Stimulated activated CD8-positive, alpha-beta memory T cell treated with anti-CD3 and anti-CD28 coated beads, Interleukin-2, amount 100 ng/mL, for 1 hour (primary cell): ENCODE measurements at places on chromosomes 3 and 15.

DNA sequence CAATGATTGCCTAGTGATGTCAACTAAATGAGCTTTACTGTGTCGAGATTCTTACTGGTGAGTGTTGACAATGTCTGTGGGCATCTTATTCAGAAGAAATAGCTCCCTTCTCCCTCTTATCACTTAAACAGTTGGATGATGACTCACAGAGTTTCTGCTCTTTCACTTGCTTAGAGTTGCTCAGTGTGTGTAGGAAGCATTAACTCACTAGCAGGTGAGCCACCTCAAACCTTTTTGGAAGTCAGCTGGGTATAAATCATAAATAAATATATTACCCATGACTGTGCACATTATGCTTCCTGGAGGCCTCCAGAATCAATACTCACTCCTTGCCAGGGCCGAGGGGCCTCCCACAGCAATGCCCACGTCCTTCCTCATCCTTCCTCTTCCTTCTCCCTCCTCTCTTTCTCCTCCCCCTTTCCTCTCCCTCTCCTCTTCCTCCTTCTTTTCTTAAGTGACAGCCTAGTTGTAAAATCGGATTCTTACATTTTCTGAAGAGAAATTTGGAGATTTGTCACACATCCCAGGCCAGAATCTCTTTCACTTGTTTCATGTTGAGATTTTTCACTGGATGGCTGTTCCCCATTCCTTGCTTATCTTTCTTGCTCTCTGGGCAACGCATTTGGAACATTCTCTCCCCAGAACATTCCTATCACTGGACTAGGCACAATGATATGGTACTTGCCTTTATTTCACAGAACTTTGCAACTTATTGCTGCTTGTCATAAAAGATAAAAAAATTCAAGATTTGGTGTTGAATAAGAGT lies 17.5 kb downstream of the SHC4 start:
- DNase-seq: no peak

- DNase-seq: no peak
Observed at GRCh38 chr3:64642327-64643151, 45.3 kb downstream of the ADAMTS9 start.

DNA sequence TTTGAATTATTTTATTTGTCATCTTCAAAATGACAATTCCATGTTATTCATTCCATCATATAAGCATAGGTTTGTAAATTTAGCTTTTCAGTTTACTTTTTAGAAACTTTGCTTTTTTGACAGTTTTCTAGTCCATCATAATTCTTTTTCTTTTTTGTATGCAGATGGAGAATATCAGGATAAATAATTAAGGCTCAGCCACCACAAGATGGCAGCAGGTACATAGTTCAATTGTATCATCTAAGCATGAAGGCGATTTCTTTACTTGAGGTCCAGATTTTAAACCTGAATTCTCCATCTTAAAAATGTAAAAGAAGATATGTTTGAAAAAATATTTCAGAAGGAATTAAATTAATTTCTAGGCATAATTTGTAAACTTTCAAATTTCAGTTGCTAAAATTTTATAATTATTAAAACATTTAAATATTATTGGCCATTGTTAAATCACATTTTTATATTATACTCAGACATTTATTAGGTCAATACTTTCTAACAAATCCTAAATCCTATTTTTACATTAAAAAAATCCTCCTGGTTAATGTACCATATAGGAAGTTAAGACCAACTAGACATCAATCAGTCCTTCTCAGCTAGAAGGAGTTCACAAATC lies 15.1 kb downstream of the PLSCR5 start:
- DNase-seq: no peak

DNA sequence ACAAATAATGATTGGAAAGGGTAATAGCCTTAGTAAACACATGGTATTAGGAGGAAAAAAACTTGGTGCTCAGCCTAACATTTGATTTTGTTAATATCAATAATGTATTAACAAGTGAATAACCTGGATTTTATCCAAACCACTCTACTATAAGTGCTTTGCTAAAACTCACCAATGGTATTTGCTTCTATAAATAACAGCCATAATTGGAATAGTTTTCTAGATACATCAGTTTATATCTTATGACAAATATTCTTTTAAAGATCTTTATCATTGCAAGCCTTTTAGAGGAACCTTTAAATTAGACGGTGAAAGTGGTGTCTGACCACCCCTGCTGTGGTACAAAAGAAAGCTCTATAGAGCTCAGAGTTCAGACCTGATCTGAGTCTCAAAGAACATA lies 123.9 kb downstream of the SHOX2 start:
- DNase-seq: no peak

GRCh38 chr3:171846597-171846996 lies 3.4 kb downstream of the TMEM212 start:
- DNase-seq: no peak

DNA sequence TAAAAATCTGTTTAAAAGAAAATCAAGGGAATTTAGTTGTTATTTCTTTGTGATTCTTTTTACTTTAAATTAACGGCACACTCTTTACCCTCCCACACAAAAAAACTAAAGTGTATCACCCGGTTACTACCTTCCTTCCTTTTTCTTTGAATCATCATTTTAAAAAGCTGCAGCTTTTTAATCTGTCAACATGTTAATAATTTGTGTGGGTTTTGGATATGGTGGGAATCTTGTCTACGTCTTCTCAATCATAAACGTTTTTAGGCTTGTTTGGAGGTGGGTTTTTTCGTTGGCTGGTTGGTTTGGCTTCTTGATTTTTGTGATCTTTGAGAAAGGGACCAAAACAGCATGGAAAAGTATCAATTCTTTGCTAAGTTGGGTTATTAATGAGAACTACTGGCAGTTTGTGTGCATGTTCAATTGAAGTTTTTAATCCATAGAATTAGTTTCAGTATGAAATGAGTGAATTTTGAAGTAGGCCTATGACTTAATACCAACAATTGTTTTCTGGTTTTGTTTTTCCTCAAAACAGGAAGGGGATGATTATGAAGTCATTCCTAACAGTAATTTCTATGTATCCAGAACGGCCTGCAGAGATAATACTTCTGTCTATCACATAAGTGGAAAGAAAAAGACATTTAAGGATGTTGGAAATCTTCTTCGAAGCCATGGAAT lies 4.5 kb downstream of the SMC4 start:
- no peak for DNase-seq

DNA sequence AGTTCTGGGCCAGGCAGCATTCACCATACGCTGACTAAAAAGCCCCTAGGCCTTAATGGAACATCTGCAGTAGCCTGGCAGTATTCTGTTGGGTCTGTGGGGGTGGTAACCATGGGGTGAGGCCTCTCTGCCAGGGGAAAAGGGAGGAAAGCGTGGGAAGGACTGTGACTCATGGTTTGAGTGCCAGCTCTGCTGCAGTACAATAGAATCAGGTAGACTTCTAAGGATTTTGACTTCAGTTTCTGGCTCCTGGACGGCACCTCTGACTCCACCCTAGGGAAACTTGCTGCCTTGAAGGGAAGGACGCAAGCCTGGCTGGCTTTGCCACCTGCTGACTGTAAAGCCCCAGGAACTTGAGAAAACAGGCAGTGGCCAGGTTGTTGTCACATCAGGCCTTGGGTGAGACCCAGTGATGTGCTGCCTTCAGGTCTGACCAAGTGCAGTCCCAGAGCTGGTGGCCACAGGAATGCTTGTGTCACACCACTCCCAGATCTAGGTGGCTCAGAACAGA lies 148.6 kb downstream of the SUCNR1 start:
- DNase-seq: no peak

DNA sequence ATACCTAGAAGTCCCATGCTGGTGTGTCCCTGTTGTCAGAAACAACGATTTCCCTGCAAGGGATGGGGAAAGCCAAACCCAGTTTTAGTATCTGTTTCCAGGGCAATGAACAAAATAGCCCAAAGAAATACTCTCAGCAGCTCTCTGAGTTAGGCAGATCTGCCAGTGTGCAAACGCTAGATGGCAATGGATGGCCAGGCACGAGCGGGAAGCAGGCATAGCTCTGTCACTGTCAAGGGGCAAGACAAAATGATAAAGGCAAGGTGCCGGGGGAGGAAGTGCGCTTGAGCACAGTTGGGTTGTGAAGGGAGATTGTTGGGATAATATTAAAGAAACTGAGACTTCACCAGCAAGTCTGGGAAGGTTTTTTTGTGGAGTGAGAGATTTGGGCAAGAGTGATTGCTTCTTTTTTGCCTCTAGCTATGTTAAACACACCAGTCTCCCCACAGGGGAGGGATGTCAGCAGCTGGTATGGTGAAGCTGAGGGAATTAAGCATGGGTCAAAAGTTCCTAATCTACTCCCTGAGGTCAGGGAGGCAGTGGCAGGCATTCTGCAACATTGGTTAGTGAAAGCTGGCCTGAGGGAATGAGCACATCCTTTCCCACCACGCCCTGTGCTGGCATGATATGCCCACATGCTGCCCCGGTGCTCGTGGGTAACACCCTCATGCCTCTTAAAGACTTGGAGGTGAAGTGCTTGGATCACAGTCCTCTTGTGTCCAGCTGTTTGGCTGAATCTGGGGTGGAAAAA lies 117.5 kb downstream of the PDCD6IP start:
- no peak for DNase-seq

GRCh38 chr3:127800508-127800907 lies 21.8 kb downstream of the MGLL start:
- DNase-seq: no peak

GRCh38 chr3:27560484-27561056 lies 76.4 kb upstream of the SLC4A7 start:
- no peak for DNase-seq

- DNase-seq: no peak
Observed at GRCh38 chr15:101490922-101491733, 1.6 kb upstream of the PCSK6 start.

GRCh38 chr3:145952536-145952935 lies 208.4 kb downstream of the PLOD2 start:
- no peak for DNase-seq

DNA sequence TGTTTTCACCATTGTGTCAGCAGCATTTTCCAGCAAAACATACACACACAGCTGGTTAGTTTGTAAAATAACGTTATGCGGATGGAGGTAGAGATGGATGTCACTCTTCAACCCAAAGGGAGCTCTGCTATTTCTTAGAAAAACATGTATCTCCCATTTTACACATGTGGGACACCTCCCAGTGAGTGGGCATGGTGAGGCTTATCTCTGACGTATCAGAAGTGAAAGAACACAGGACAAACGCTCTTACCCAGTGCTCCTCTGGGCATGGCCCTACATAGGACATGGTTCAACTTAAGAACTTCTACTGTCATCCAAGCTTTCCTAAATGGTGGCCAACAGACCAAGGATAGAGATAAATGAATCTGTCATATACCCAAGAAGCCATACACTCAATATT lies 2.1 kb downstream of the FAM240A start:
- no peak for DNase-seq

DNA sequence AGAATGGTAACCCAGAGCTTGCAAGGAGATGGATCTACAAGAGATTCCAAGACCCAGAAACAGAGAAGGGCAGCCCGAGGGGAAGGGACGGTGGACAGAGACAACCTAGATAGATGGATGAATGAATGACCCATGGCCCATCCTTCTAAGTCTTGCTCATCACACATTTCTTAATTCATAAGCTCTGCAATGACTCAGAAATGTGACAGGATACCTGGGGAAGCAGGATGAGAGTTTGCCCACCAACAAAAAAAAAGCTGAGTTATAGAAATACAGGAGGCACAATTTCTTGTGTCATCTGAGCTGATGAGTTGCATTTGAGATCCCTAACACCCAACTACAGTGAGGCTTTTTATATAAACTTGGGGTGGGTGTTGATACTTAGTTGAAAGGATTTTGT lies 76.6 kb downstream of the CNTN3 start:
- no peak for DNase-seq

GRCh38 chr3:10563396-10563795 lies 58.0 kb upstream of the ATP2B2 start:
- DNase-seq: no peak

DNA sequence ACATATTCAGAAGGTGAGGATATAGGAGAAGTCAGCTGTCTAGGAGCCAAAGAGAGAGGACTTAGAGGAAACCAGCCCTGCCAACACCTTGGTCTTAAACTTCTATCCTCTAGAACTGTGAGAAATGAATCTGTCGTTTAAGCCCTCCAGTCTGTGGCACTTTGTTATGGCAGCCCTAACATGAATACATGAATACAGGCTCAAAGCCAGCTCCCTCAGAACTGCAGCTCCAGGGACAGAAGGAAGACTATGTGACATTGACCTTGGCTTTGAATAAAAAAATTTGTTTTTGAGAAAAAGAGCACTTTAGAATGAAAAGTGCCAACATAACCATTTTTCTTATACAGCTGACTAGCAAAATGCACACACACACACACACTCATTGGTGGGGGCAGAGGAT lies 110.9 kb upstream of the ATP2B2 start:
- DNase-seq: no peak

DNA sequence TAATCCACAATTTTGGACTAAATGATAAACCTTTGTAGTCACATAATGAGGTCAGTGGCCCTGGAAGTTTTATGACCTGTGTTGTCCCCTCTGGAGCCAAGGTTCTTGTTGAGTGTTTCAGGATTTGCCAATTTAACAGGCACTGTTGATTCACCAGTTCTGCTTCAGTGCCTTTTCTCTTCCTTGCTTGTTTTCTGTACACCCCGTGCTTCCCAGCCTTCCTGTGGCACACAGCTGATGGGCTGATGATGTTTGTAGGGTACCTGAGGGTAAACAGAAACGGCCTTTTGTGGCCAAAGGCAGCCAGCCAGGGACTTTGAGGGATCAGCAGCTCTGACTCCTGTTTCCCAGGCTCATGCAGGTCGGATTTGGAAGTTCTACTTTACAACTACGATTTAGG lies 13.3 kb downstream of the GYG1 start:
- no peak for DNase-seq

GRCh38 chr3:187013159-187013716 lies 82.9 kb downstream of the ST6GAL1 start:
- no peak for DNase-seq

- no peak for DNase-seq
Observed at GRCh38 chr3:184784731-184785500, 27.1 kb upstream of the VPS8 start.

DNA sequence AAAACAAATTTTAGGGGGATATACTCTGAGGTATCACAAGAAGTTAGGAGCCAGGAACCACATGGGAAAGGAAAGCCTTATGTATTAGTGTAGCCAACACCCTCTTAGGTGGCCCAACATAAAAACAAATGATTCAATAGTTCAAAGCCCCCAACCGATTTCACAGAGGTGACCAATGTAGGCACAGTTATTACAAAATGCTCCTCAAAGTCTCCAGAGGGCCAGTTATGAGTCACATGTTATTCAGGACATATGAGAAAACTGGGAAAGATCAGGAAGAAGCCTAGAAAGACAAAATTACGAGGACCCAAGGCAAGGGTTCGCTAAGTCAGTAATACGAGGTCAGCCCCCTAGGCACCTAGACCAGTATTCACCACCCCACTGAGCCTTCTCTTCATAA lies 29.9 kb upstream of the FBN1 start:
- no peak for DNase-seq

DNA sequence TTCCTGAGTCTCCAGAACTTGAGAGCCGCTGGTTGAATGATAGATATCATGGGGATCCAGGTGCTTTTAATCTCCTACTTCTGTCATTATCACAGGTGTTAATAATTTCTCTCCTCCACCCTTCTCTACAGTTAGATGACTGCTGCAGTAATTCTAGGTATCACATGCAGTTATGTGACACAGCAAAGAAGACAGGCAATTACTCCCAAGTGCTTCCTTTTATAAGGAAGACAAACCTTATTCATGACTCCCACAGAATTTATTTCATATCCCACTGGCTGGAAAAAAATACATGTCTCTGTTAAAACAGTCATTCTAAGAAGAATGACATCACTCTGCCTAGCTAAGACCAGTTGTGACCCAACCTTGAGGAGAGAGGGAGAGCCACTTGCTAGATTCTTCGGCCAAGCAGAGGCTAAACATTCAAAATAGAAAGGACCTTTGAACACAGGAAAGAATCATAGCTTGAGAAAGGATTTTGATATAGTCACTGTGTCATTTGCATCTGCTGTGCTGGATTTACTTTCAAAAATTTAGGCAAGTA lies 500.6 kb downstream of the SI start:
- no peak for DNase-seq
